Osteocyte (in vitro differentiated cells): ENCODE measurements at places on chromosomes 13 and 19. TPM values are rescaled to one million over a fixed set of nuclear protein-coding genes. Genes with fewer than 3 reads are reported as not detected.

SLC25A41 gene
- 0.27 TPM in 1 of 2 replicates, not detected in the other for total RNA-seq

LIN37 gene
- 14.1 and 15.7 TPM in 2 replicates for total RNA-seq

PEPD gene
- 106 and 113 TPM in 2 replicates for total RNA-seq

CYP4F3 gene
- not detected in 2 replicates for total RNA-seq

VWA8 gene
- total RNA-seq = 14.5 and 15.8 TPM in 2 replicates

DNA sequence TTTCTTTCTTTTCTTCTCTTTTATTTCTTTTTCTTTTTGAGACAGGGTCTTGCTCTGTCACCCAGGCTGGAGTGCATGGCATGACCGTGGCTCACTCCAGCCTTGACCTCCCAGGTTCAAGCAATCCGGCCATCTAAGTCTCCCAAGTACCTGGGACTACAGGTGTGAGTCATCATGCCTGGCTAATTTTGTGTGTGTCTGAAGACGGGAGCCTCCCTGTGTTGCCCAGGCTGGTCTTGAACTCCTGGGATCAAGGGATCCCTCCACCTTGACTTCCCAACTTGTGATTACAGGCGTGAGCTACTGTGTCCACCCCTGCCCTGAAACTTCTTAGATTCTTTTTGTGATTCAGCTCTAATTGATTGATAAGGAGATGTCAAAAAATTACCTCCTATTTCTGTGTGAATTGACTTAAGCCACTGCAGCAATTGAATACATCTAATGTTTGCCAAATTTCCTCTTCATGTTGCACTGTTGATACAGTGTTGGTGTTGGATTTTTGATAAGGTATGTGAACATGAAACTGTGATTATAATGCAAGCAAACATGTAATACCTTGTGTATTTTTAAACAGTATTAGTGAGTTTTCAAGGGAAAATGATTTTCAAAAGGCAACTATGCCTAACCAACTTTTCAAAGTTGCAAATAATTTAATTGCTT, 22.6 kb downstream of the KLF5 start:
- DNase-seq = no peak

GRCh38 chr19:56748378-56748777, 76.8 kb upstream of the ZNF835 start:
- no peak for DNase-seq

- no peak for DNase-seq
These were observed 16.0 kb upstream of the MRI1 start for GRCh38 chr19:13748169-13748828.

DNA sequence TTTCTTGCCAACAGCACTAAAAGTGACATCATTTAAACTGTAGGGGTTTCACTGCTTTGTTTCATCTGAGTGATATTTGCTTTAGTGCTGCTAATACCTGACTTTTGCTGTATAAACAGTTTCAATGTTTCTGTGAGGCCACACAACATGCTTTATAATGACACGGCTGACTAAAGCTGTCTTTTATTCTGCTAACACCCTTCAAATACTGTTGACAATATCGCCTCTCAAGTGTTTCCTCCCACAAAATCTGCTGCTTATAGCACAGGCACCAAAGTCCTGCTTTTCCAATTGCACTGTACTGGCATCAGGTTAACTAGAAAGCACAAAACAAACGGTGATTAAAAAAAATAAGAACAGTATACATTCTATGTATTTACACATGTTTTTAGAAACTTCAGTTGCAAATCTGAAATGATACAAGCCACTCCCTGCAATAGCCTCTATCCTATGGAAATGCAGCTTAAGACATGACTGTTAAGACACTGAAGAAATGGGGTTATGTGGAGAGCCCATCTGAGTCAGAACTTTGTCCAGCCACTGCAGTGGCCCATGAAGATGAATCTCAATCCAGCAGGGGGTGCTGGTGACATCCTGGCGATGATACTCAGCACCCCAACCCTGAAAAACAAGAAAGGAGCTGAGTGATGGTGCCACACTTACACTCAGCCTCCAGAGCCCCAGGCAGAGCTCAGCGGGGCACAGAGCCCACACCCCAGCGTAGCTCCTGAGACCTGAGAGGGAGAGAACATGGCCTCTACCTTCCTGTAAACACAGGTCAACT, 29.4 kb downstream of the RFXAP start:
- DNase-seq = no peak

- no peak for DNase-seq
These were observed 253.8 kb downstream of the KLF12 start for GRCh38 chr13:73880365-73880764.

GRCh38 chr19:14475251-14476073, at the start of gene PTGER1:
TSS of gene PTGER1 (minus strand) at chr19:14475354. CDS start at chr19:14474320, 1,034 bp downstream.
- no peak for DNase-seq

DNA sequence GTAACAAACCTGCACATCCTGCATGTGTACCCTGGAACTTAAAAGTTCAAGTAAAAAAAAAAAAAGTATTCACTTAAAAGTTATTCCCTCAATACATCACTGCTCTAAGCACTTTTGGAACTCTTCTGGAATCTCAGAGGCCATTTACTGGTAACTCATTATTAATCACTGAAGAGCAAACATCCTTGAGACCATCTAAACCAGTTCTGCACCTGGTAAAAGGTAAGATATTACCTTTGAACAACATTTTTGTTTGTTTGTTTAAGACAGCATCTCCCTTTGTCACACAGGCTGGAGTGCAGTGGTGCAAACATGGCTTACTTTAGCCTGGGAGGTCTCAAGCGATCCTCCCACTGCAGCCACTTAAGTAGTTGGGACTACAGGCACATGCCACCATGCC, 16.7 kb downstream of the UGGT2 start:
- no peak for DNase-seq
